ENCODE measurements at places on chromosomes 6 and 20.

- no peak for DNase-seq
Measured at GRCh38 chr6:102525336-102525735, 1131.8 kb downstream of the GRIK2 start.

- no peak for DNase-seq
Measured at GRCh38 chr20:24699321-24700165, 230.1 kb downstream of the SYNDIG1 start.

GRCh38 chr6:125787791-125788190, 3.0 kb upstream of the NCOA7 start:
- DNase-seq, result no peak

DNA sequence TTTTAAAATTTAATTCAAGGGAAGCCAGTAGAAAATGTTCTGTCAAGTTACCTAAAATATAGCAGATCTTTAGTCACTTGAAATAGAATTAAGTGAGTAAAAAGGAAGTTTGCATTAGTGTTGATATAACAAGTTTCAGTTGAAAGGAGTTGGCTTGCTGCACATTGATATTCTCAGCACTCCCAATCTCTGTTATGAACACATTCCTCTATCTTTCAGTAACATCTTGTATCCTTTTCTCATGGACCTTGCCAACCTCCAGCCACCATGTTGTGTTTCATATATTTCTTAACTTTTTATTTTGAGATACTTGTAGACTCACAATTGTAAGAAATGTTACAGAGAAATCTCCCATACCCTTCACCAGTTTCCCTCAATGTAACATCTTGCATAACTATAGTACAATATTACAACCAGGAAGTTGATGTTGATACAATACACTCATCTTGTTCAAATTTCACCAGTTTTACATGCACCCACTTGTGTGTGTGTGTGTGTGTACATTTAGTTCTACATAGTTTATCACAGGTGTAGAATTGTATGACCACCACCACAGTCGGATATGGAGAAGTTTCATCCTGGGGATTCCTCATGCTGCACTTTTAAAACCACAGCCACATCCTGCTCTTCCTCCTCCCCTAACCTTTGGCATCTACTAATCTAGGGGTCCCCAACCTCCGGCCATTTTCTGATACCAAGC, 20.2 kb upstream of the PAQR8 start:
- no peak for DNase-seq

GRCh38 chr6:3494391-3495100, 37.7 kb upstream of the SLC22A23 start:
- no peak for DNase-seq

DNA sequence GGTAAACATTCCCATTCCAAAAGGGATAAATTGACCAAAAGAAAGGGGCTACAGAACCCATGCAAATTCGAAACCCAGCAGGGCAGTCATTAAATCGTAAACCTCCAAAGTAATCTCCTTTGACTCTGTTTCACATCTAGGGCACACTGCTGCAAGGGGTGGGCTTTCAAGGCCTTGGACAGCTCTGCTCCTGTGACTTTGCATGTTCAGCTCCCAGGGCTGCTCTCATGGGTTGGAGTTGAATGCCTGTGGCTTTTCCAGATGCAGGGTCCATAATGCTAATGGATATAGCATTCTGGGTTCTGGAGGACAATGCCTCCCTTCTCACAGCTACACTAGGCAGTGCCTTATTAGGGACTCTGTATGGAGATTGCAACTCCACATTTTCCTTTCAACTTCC, 211.9 kb upstream of the MANEA start:
- DNase-seq, result no peak

DNA sequence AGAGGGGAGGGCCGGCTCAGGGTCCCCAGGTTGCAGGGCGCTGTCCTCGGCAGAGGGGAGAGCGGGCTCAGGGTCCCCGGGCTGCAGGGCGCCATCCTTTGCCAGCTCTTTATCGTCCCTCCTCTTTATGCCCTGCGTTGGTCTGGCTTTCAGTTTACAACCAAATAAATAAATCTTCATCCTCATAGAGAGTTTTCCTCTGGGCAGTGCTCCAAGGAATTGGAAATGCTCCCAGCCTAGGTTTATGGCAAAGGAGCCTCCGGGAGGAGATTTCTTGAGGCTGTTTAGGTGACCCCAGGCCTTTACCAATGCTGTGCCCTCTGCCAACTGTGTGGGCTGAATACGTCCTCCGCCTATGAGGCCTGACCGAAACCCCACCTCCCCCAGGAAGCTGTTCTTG, 60.2 kb downstream of the CHMP4B start:
- DNase-seq, result no peak

- DNase-seq, result no peak
Measured at GRCh38 chr20:48632825-48633619, 194.8 kb downstream of the PREX1 start.

- no peak for DNase-seq
Measured at GRCh38 chr6:19898141-19898740, 61.1 kb downstream of the ID4 start.

DNA sequence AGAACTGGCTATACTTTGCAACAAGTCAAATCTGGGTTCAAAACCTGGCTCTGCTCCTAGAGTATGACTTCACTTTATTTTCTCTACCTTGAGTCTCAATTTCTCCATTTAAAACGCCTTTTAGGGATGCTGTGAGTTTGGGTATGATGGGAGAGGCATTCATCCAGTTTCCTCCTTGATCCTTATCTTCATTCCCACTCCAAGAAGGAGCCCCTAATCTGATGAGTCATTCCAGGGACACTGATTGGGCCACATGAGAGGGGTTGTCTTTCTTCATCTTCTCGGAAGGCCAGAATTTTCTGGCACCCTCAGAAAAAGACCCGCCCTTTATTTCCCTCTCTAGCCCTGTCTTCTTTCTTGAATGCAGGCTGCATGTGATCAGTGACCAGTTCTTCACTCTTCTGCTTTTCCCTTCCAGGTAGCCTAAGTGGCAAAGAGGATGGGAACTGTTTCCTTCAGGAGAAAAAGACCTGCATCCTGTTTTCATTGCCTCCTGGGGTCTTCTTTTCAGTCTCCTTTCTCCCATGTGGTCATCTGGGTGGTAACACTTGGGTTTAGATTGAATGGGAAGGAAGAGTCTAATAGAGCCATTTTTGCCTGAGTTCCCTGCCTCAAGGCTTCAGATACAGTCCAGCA, 32.1 kb upstream of the PNRC1 start:
- no peak for DNase-seq

- DNase-seq, result no peak
Measured at GRCh38 chr6:44496665-44497369, 109.3 kb downstream of the CDC5L start.

GRCh38 chr6:115467726-115468125, 593.0 kb downstream of the FRK start:
- DNase-seq, result no peak

DNA sequence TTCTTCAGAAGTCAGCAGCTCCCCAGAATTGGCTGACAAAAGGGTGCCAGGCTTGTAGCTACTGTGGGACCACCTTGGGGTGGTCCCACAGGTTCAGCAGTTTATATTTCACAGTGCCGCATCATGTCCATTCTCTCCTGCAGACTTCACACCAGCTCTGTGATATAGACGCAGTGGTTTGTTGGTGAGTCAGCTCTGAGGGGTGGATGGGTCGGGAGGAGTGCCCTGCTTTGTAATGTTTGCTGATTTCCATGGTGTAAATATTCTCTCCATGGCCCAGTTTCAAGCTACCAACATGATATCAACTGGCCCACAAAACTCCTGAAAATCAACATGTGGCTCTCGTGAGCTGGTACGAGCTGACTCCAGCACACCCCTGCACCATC, 78.2 kb downstream of the CDH22 start:
- no peak for DNase-seq

- DNase-seq, result no peak
Measured at GRCh38 chr20:37972256-37973058, 60.8 kb downstream of the TTI1 start.

DNA sequence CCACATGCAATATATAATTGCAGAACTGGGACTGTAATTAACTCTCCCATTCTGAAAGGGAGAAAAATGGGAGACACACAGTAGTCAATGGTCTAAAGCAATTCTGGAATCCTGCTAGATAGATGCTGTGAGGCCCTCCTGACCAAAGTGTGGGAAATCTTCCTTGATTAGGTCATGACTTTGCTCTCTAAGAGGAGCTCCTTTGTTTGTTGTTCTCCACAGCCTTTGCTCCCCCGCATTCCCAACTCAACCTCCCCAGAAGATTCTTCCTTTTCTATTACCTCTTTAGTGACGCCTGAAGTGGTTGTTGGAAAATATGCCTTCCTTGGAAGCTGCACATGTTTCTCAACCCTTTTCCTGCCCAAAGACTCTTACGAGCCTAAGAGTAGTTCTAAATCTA, 28.8 kb upstream of the LIN28B start:
- no peak for DNase-seq

DNA sequence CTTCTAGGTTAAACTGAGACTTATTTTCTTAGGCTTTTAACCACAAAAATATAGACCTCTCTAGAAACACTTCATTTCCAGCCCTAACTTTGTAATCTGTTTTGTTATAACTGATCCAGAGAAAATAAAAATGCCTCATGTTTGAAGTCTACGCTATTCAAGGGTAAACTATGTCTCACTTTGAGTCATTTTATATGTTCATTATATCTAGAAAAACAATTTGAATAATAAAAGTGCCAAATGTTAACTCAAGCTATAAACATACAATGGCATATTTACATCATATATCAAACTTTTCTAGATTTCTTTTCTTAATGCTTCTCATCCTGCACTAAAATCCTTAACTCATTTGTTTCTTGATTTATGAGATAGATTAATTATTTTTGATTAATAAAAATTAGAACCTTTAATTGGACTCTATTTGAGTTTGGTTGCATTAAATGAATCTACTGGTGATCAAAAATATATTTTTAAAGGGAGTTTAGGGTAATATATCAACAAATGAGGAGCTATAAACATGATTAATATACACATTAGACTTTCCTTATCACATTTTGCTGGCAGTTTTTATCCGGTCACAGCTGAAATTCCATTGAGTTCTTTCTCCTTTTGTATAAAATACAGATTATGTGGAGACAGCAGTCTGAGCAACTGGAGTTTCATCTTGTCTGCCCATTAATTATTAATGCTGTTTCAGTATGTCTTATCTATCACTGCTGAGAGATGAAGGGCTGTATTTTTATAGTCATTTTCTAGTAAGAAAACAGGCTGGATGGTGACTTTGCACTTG, 246.5 kb downstream of the TBX18 start:
- no peak for DNase-seq

DNA sequence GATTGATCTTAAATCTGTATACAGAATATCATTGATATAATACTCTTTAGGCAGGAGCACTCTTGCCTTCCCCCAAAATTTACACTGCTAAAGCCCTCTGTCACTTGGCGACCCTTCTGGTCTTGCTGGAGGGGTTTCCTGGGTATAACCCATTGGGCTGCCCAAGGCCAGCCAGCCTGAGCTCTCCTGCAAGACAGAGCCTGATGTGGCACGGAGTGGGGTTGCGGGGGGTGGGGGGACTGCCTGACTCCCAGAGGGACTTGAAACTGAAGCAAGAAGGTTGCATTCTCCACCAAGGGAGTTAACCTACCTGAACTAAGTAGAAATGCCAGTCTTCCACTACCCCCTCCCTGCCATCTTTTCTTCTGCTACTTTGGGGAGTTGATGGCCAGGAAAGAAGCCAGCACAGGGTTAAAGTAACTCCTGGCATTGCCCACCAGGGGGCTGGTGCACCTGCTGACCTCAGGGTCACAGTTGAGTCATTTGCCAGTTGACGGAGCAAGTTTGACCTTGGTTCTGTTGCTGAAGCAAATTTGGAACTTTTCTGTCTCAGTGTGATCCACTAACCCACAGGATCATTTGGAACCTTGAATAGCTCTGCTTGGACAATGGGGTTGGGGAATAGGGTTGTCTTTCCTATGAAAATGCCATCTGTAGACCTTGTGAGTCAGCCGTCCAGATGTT, 79.4 kb downstream of the ASXL1 start:
- no peak for DNase-seq

DNA sequence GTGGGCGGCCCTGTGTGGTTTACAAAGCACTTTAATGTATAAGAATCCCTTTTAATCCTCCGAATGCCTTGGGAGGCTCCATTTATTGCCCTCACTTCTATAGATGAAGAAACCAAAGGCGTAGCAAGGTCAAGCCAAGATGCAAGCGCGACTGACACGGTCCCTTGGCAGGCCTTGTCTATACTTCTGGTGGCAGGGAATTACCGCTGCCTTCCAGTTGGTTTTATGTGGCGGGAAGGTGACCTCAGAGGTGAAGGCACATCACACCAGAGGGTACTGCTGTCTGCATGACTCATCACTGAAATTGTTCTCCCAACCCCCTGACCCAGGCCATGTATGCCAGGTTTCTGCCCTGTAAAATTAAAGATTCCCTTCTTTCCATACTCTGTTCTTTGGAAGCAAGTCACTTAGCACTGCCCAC, 36.1 kb upstream of the NAA20 start:
- DNase-seq, result no peak

DNA sequence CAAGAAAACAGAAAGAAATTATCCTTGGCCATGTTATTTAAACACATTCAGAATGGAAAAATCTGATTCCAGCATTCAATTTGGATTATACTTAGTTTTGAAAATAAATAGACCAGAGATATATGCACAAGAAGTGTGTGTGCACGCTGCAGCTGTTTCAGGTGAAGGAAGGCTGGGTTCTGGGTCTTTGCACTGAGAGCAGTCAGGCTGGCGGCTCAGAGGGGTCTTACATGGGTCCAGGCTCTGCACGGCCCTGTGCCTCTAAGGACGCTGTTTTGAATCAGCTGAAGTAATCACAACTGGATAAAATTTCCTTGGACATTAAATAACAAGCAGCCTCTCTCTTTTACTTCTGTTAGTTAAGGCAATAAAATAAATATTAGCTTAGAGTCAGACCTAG, 31.8 kb downstream of the GCLC start:
- DNase-seq, result no peak

DNA sequence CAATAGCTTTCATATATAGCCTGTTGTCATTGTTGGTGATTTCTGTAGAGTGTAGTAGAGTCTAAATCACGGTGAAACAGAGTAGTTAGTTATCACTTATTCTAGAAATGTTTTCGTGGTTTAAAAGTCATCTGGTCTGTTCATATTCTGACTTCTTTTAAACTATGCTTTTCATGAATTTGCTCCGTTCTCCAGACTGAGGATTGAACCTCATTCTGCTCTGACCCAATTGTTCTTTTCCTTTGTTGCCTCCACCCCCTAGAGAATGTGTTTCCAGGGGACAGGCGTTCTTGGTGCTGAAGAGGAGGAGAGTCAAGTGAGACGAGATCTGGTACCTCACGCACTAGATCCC, 748 bp upstream of the ZNF292 start:
- no peak for DNase-seq

GRCh38 chr20:35541783-35542662, at the start of gene ERGIC3:
Gene ERGIC3, plus strand, starts transcription at chr20:35542078. Its CDS starts 20 bp downstream, at chr20:35542098.
- DNase-seq, result peak; percentile 94
